ENCODE measurements at places on chromosomes 2 and 18.

GRCh38 chr2:10168221-10168620 lies 45.7 kb downstream of the RRM2 start:
- no peak for DNase-seq

DNA sequence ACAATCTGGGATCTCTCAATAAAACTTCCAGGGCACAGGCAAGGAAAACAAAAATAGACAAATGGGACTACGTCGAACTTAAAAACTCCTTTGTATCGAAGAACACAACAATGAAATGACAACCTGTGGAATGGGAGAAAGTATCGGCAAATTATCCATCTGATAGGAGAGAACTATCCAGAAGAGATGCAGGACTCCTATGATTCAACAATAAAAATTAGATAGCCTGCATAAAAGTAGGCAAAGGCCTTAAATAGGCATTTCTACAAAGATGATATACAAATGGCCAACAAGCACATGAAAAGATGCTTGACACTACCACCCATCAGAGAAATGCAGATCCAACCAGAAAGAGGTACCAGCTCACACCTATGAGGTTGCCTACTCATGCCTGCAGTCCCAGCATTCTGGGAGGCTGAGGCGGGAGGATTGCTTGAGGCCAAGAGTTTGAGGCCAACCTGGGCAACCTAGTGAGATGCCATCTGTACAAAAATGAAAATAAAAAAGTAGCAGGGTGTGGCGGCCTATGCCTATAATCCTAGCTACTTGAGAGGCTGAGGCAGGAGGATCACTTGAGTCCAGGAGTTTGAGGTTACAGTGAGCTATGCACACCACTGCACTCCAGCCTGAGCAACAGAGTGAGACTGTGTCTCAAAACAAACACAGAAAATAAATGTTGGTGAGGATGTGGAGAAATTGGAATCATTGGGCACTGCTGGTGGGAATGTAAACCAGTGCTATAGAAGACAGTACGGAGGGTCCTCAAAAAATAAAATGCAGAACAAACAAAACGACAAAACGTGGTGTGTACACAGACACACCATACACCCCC lies 21.6 kb downstream of the TWIST2 start:
- DNase-seq, result no peak

DNA sequence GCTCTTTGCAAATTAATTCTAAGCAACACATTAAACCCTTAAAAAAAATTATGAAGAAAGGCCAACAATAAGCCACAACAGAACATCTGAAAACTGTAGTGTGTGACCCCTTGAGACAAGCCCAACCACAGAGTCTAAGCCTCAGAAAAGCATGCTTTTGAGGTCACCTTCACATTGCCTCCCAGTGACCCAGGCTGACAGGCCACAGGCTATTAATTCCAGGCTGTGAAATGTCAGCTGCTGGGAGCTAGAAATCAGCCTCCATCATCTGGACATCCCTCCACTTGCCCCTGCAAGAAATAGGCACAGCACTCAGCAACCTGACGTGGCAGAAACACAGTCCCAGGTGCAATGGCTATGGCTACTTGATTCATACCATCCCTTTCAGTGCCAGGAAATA lies 179.4 kb upstream of the ZFP36L2 start:
- DNase-seq, result no peak

- no peak for DNase-seq
Observed at GRCh38 chr2:122868646-122869275, 1113.3 kb downstream of the TSN start.

GRCh38 chr2:205722283-205722918 lies 40.1 kb downstream of the NRP2 start:
- no peak for DNase-seq

DNA sequence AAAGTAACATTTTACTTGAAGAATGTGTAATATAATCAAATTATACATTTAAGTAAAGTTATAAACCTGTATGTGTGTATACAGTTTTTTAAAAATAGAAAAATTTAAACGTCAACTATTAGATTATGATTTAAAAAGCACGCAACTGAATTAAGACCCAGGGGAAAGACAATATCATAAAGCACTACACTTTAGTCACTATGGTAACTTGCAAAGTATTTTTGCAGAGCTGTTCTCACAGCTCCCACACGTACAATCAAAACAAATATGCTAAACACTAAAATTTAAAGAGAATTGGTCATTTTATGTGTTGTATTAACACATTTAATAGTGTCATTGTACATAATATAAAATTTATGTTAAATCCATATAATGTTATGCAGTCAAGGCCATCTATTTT lies 59.7 kb downstream of the FTCDNL1 start:
- no peak for DNase-seq
